ENCODE measurements at places on chromosomes 12 and 14.

- DNase-seq: no peak
Measured at GRCh38 chr14:53032161-53032803, 81.4 kb upstream of the FERMT2 start.

- DNase-seq: no peak
Measured at GRCh38 chr14:54147282-54147681, 190.7 kb upstream of the BMP4 start.

DNA sequence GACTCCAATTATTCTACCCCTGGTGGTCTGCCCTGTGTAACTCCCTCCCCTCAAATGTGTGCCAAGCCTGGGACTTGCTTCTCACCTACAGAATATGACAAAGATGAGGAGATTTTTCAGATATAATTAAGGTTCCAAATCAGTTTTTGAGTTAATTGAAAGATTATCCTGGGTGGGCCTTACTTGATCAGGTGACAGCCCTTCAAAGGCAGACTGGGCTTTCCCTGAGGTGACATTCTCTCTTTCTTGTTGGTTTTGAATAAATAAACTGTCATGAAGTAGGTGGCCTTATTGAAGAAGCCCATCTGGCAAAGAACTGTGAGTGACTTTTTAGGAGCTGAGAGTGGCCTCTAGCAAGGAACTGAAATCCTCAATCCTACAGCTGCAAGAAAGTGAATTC is 106.0 kb downstream of the BRMS1L start:
- no peak for DNase-seq

DNA sequence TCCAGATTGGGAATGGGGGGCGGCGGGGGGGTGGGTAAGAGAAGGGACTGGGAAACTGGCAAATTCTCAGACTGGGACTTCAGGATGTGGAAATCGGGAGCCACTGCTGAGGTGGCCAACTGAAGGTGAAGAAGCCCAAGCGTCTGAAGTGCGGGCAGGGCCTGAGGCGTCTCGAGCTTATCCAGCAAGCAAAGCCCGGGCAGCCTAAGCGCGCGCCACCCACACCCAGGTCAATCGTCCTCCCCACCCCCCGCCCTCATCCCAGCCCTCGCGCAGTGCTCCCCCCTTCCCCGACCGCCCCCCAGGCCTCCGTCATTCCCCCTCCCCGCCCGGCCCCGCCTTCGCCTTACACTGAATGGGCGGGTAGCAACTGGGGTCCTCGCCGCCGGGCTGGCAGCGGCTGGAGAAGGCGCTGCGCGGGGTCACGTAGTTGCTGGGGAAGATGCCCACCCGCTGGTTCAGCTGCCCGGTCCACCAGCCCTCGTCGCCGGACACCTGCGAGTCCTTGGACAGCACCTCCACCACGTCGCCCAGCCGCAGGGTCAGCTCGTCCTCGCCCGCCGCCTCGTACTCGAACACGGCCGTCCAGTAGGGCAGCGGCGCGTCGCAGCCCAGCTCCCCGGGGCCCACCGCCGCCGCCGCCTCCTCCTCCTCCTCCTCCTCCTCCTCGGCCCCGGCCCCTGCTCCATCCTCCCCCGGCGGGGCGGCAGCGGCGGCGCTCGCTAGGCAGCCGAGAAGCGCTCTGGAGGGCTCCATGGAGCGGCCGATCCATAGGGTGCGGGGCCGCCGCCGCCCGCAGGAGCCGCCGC is 693 bp downstream of the MAP3K9 start:
- no peak for DNase-seq

- no peak for DNase-seq
Measured at GRCh38 chr14:101195309-101195901, 291.9 kb upstream of the RTL1 start.

GRCh38 chr14:92005019-92005418 is 34.8 kb downstream of the TRIP11 start:
- no peak for DNase-seq

DNA sequence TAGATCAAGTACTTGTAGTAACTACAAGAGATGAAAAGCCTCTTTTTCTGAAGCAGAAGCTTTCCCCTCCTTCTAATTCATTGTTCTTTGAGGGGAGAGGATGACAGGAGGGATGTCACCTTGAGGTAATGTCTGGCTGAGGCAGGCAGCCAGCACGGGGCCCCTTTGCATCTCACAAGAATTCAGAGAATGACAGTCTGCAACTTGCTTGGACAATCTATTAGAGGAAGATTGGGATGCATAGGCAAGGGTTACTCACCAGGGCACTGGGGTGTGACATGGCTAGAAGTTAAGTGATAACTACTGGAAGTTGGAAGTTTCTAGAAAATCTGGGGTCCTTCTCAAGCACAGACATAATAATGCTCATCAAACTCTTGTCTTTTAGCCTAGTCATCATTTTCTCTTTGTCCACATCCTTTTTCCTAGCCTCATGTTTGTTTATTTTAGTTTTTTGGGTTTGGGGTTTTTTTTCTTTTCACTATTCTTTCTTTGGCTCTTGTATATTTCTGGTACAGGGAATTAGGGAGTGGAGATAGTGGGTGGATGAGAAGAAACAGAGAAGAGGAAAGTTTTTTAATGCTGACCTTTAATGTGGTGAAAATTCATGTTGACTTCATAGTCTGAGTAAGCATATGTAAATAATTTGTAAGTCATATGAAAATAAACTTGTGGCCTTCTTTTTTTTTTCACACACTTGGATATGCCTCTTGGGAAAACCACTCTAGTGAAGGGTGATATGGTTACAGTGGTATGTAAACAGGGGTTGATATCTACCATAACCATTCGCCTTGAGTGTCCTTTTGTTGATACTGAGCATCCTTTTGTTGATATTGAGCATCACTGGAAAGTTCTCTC is 55.1 kb downstream of the TTLL5 start:
- DNase-seq: no peak

GRCh38 chr12:132998741-132999140 is 12.6 kb downstream of the ZNF26 start:
- no peak for DNase-seq

DNA sequence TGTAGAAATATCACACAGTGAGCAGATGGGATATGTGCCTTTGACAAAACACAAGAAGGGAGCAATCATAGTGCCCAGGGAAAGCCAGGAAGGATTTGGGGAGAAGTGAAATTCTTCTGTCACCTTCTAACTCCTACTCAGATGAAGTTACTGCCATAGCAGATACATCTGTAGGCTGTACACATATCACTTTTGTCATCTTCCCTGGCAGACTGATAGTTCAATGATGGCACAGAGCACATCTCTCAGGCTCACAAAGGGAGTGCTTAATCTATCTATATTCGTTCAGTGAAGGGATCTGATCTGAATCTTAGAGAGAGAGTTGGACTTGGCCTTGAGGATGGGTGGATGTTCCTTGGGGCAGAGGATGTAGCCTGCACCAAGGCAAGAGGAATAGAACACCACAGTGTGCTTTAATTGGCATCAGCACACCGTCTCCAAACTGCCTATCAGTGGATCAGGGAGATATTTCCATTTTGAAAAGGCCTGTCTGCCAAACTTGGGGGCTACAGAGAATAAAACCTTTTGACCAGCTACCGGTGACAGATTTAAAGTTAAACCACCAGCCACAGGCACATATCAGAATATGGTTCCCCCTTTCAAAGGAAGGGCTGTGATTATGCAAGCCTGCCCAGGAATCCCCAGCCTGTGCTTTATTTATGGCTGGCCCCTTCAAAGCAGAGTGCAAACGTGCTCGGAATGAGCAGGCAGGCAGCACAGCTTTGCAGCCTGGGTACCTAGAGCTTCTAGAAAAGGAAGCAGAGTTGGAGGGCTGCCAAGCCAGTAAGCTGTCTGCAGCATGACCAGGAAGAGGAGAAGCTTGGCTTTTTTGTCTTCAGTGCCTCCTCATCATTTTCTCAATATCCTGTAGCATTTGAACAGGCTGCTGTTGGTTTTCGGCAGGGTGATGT is 165.5 kb upstream of the DYRK2 start:
- DNase-seq: peak; percentile 32

- DNase-seq: no peak
Measured at GRCh38 chr14:77495334-77495733, 3.3 kb downstream of the ISM2 start.

DNA sequence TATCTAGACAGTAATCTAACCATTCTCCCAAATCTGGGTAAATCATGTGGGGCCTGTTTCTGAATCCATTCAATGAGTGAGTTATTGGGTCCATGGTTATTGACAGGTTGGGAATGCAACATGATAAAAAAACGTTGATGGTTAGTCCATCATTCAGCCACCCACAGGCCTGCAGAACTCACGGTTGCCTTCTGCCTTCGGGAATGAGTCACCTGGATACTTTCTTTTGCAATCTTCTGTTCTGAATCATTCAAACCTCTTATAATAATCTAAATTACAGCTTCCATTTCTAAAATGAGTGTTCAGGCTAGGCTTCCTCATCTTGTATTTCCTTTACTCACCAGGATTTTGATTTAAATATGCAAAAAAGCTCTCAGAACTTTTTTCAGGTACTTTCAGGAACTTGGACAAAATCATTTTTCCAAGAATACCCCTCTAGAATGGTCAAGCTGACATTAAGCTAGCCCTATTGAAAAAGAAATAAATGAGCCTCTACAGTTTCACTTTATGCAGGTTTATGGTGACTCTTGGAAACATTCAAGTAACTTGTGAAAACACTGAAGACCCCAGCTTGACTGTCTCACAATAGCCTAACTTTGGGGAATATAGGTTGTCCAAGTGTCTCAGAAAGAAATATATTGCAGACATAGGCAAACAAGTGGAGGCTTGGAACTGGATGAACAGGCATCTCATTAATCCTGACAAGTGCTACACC is 94.4 kb downstream of the KCNK10 start:
- no peak for DNase-seq

- no peak for DNase-seq
Measured at GRCh38 chr12:4196805-4197420, 76.6 kb upstream of the CCND2 start.

Measured in amygdala (tissue), 56 donors.